NB4 (cell line): ENCODE measurements at places on chromosomes 12 and 14.

- peak; percentile 23 for DNase-seq
Observed at GRCh38 chr12:124229520-124229919, 65.4 kb upstream of the RFLNA start.

DNA sequence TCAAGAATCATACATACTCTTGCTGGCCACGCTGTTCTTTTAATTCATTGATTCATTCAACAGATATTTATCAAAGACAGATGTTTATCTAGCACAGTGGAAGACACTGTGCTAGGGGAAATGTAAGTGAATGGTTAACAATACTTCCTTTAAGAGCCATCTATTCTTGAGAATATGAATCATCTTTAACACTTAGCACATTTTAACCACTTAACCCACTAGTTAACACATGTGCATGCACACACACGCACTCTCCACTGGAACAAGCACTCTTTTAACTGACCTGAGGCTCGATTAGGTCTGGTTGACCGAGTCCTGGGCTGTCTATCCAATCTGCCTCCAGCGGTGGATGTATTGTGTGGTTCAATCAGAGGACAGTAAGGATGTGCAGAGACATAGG, 34.6 kb downstream of the LMNTD1 start:
- DNase-seq, result peak; percentile 12

DNA sequence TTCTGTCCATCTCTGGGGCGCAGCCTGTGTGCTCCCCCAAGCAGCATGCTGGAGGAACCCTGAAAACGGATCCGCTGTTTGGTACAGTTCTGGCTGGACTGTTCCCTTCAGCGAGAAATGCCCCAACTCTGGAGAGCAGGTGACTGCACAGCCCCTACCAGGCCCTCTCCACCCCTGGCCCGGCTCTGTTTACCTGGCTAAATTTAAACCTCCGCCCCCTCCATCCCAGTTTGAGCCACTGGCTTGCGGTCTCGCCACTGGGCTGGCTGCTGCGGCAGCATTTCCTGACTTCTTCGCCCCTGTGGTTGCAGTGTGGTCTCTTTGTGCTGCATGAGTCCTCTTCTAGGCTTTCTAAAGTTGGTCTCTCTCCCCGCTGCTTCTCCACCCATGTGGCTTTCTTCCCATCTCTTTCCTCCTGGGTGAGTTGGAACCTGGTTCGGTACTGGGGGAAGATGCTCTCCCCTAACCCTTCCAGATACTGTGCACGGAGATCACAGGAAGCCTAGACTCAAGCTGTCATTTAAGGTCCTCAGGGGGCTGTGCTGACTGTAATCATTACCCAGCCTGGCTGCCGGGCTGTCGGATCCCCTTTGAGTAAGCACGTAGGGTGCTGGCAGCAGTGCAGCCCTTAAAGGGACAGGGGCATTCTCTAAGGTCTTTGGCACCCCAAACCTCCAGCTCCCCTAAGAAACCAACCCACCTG, 60.6 kb downstream of the FBXL14 start:
- DNase-seq, result peak; percentile 81

- no peak for DNase-seq
Observed at GRCh38 chr14:49923442-49923841, 30.6 kb downstream of the ARF6 start.

- no peak for DNase-seq
Observed at GRCh38 chr14:99408286-99408970, 72.2 kb downstream of the SETD3 start.

DNA sequence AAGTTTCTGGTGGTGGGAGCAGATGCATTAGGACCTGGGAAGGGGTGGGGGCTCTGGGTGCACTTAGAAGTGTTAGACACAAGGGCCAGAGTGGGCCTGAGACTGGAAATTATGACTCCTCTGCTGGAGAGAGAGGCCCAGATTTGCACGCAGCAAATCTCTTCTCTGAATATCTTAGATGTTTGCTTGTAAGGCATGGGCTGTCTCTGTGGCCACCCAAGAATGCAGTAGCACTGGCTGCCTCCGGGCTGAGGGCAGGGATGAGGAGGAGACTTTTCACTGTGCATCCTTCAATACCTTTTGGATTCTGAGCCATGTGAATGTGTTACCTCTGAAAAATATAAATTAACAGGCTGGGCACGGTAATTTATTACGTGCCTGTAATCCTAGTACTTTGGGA, 14.0 kb upstream of the RABGGTA start:
- no peak for DNase-seq

DNA sequence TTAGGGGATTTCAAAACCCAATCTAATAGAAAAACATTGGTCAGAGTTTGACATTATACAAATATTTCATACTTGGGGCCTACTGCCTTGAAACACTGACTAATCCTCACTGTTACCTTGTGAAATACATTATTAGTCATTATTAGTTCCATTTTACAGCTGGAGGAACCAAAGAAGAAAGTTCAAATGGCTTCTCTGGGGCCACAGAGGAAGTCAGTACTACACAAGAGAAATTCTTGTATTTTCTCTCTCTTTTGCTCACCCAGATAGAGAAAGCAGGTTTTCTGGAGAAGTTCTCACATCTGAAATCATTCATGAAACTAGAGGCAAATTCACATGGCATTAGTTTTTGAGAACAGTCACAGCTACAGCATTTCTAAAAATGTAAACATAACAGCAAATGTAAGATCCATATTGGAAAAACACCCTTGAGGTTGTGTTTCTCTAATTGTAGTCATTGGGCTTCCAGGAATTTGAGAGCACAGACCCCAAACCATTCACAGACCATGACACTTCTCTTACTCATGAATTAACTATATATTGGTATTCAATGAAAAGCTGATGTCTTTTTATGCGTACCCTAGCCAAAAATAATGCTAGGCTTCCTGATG, 83.0 kb downstream of the LLPH start:
- no peak for DNase-seq

- DNase-seq, result no peak
Observed at GRCh38 chr12:113171543-113171942, 13.7 kb downstream of the DDX54 start.

GRCh38 chr12:83005534-83006197, 319.0 kb downstream of the TMTC2 start:
- DNase-seq, result no peak

DNA sequence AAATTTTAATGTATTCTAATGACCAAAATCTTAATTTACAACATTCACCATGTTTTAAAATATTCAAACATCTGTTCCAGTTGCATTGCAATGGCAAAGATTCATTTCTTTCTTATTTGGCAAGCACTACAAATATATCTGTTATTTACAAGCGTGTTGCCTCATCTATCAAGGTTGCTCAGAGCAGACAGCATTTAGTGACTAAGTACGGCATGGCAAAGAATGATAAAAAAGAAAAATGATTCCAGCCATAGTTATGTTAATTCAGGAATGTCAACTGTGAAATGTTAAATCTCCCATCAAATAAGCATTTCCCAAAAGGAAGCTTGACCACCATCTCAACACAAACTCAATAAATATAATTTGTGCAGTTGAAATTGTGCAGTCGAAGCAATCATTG, 312.1 kb downstream of the SEC23A start:
- no peak for DNase-seq

DNA sequence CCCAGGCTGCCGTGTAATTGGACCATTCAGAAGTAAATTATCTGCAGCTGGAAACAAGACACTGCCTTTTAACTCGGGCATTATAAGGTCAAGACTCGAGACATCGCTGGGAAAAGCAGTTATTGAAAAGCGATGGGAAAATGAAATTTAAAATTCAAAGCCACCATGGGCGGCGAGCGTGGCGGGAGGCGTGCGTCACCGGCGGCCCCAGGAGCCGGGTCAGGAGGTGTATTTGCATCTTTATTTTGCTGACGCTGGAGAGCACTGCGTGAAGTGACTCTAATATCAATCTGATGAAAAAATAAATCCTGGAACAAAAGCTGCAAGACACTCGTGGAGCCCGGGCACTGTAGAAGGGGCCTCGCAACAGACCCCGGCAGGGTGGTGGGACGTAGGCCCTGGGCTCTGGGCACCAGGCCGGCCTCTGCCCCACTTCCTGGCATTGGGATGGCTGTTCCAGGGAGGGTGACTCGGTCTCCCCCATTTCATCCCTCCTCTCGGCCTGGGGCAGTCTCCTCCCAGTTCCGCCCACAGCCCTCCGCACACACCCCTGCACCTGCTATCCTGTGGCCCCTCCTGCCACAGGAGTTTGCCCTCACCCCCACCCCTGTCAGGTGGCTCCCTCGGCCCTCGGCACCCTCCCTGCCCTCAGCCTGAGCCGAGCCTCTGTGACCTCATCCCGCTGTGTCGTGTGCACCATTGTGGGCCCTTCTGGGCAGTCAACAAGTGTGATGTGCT, 196.2 kb downstream of the KIF26A start:
- DNase-seq, result no peak

- DNase-seq, result peak; percentile 13
Observed at GRCh38 chr14:79809849-79810612, 401.3 kb downstream of the DIO2 start.

DNA sequence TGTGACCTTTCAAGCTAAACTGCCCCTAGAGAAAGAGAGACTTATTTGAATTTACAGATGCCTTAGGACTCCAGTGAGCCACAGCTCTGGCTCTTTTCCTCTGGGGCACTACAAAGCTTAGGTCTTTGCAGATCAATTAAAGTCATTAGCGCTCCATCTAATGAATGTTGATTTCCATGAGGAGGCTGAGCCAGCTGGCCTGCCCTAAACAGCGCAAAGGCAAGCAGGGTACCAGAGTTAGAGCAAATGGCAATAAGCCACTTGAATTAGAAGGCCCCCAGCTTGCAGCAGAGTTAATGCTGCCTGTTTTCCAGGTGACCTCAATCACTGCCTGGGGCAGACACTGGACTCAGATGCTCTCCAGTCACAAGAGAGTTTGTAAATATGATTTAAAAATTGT, 695.3 kb downstream of the DIO2 start:
- no peak for DNase-seq

DNA sequence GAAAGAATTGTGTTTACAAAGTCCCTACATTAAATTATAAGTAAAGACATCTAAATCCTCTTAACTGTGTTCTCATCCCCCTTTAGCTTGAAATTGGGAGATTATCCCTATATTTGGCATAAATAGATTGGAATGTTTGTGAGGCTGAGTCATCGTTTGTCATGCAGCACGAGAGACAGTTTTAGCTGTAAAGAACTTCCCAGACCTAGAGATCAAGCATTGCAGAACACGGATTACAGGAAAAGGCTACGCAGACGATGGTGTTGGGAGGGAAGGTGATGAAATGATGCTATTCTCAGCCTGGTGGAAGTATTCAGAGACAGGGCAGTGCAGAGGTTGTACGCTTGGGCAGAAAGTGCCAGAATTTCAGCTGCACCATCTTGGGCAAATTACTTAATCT, 93.8 kb downstream of the PTPRB start:
- no peak for DNase-seq

- DNase-seq, result no peak
Observed at GRCh38 chr12:83541446-83541845, 854.7 kb downstream of the TMTC2 start.

GRCh38 chr12:50038336-50038735, 13.0 kb upstream of the RACGAP1 start:
- peak; percentile 54 for DNase-seq

GRCh38 chr14:44403193-44403592, 103.9 kb downstream of the FSCB start:
- DNase-seq, result no peak

DNA sequence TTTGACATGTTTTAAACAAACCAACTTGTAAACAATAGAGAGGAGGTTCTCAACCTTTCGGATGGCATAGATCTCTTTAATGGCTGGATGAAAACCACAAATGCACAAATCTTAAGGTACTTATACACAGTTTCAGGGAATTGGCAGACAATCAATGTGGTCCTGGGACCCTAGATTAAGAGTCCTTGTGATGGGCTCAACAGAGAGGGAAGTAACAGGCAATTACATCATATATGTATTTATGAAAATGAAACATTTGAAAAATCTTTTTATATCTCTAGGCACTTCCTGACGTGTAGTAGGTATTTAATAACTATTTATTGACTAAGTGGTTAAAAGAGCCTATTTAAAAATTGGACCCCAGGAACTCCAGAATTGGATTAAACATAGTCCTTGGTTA, 897 bp downstream of the ACTR10 start:
- DNase-seq, result peak; percentile 9

- DNase-seq, result no peak
Observed at GRCh38 chr12:20497707-20498106, 129.4 kb downstream of the PDE3A start.

GRCh38 chr14:52333823-52334657, 19.9 kb downstream of the PTGER2 start:
- no peak for DNase-seq

DNA sequence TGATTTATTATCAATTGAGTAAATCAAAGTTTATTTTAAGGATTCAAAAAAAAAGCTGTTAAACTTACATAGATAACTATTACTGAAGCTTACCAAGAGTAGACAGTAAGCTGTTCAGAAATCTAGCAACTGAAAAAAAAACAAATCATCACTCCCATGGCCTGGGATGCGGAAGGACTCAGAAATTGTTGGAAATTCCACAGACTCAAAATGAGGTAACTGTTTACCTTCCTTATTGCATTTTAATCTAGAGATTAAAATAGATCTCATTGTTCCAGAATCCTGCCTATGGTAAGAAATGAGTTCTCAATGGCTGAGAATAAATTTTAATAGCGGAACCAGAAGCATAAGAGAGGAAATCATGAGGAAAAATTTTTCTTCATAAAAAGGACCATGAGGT, 87.2 kb downstream of the PPM1H start:
- no peak for DNase-seq

DNA sequence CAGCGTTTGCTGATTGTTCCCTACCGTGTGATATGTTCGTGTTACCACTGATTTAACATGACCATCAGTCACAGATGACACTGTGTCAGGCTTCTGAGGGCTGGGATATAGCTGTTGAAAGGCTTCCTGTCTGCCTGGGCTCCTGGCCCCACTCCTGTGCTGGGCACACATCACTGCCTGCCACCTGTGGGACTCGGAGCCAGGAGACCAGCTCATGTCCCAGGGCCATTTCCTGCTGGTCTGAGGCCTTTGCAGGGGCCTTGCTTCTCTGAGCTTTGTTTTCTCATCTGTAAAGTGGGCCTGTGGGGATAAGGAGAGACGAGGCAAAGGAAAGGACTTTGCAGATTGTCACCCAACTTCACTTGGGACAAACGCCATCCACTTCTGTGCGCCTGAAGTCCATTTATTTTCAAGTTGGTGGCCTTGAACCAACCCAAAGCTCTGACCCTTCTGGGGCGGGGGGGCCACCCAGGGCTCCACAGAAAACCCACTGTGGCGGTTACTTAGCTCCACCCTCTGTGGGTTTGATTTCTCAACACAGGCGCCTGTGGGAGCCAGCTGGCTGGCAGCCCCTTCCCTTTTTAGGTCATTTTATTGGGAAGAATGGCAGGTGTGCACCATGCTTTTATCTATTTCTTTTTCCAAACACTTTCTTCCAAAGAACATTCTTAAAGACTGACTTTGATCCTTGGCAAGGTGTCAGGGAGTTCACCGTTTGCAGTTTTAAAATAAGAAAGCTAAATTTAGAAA, 54.1 kb downstream of the BEGAIN start:
- peak; percentile 88 for DNase-seq
